ENCODE measurements at places on chromosomes 5 and 9.

DNA sequence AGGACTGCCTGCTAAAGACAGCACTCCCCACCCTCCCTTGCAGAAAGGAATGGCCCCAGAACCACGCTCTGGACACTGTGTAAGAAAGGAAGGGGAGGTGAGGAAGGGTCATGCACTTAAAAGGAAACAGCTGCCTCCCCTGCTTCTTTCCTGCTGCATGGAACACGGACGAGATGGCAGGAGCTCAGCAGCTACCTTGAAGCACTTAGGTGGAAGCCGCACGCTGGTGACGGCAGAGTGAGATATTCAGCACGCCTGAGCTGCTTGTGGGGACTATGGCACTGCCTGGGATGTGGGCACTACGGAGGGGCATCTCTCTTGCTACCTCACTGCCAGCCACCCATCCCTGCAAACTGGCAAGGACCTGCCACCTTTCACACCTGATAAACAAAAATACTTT is 101.5 kb downstream of the VAV2 start:
- no peak for DNase-seq

GRCh38 chr5:80466669-80467485 is 21.0 kb upstream of the FAM151B start:
- DNase-seq: no peak

DNA sequence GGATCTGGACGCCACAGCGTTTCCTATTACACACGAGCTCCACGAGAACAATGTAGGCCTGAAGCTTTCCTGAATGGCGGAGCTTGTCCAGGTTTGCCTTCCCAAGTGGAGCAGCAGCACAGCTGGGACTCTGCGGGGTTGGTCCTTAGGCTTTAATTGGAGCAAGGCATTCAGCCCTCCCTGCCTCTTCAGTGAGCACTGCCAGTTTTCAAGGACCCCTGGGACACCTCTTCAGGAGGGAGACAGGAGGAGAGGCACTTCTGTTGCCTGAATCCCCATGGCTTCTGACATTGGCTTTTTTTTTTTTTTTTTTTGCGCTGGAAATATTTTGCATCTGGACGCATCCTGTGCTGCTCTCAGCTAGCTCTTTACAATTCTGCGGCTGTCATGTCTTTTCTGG is 179.4 kb downstream of the SEMA6A start:
- no peak for DNase-seq

DNA sequence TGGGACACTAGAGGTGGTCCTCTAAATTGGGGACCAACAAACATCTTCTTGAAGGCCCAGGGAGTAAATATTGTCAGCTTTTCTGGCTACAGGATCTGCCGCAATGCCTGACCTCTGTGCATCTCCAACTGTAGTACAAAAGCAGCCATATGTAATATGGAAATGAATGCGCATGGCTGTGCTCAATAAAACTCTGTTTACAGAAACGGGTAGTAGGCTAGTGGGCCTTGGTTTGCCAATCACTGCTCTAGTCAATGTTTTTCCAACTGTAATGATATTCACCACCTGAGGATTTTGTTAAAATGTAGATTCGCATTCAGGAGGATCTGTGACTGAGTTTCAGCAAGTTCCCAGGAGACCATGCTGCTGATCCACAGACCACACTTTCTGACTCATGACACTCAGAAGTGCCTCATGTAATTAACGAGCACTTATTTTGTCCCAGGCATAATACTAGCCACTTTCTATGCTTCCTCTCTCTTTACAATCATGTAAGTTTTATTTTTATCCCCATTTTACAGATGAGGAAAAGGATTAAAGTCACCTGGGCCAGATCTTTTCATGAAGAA is 96.9 kb downstream of the MED27 start:
- DNase-seq: no peak

GRCh38 chr5:174309131-174309795 is 263.8 kb downstream of the NSG2 start:
- DNase-seq: no peak

DNA sequence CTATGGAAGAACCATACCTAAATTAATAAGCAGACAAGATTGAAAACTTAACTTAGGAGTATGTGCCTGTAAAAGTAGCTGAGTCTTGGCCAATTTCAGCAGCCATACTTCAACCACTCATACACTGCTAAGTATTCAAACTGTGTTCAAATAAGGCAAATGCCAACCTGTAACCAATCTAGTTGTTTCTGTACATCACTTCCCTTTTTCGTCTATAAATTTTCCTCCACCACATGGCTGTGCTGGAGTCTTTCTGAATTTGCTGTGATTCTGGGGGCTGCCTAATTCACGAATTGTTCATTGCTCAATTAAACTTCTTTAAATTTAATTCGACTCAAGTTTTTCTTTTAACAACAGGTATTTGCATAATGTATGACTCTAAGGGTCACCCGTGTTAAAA is 184.4 kb downstream of the PLK2 start:
- no peak for DNase-seq

- no peak for DNase-seq
Observed at GRCh38 chr9:129133082-129133481, 21.9 kb downstream of the PTPA start.

GRCh38 chr5:159972538-159973362 is 36.2 kb upstream of the TTC1 start:
- no peak for DNase-seq

GRCh38 chr5:34556509-34556782 is 99.7 kb upstream of the RAI14 start:
- no peak for DNase-seq

GRCh38 chr9:121217609-121218292 is 16.1 kb upstream of the RAB14 start:
- no peak for DNase-seq
